Muscle of leg (tissue), 16 donors: ENCODE measurements at places on chromosomes 12 and 14. TPM values are rescaled to one million over a fixed set of nuclear protein-coding genes. Genes with fewer than 3 reads are reported as not detected.

DNA sequence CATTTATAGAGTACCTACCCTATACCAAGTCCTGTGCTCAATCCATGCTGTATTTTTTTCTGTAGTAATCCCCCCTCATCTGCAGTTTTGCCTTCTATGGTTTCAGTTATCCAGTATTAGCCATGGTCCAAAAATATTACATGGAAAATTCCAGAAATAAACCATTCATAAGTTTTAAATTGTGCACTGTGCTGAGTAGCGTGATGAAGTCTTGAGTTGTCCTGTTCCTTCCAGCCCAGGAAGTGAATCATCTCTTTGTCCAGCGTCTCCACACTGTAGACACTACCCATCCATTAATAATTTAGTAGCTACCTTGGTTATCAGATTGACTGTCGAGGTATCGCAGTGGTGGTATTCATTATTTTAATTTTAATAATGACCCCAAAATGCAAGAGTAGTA, 54.2 kb downstream of the SUDS3 start:
- no peak overlapping the region for H3K27ac ChIP-seq
- no peak overlapping the region for H3K4me3 ChIP-seq
- H3K36me3 ChIP-seq = no peaks in the 10 kb centered on the region
- no peaks in the 10 kb centered on the region for H3K4me1 ChIP-seq

DNA sequence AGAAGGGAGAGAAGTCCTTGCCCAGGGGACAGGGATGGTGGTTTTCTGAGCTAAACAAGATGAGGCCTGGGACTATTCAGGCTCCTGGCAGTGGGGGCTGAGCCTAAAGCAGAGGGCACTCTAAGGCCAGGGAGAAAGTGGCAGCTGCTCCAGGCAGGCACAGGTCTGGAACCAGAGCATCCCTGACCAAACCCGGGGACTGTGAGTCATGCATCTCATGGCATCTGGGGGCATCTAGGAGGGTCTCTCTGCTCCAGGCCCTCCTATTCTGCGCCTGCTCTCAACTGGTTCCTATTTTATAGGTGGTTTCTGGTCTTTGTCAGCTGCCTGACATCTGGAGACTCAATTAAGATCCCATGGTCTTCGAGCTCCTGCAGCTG, 11.6 kb downstream of the KRT7 start:
- no peak for DNase-seq
- H3K36me3 ChIP-seq = no peaks in the 10 kb centered on the region
- peaks cover 24% of the 10 kb centered on the region for H3K27me3 ChIP-seq
- no peak overlapping the region for H3K4me3 ChIP-seq
- H3K27ac ChIP-seq = no peak overlapping the region

KRT83 gene
- not detected for total RNA-seq

TMEM30B gene
- total RNA-seq = 3.2 TPM

GRCh38 chr14:37597914-37598746, 2.7 kb downstream of the TTC6 start:
- peaks cover 34% of the 10 kb centered on the region for H3K4me1 ChIP-seq
- H3K36me3 ChIP-seq = no peaks in the 10 kb centered on the region
- H3K27ac ChIP-seq = no peak overlapping the region
- H3K4me3 ChIP-seq = no peak overlapping the region

- H3K36me3 ChIP-seq = no peaks in the 10 kb centered on the region
- no peaks in the 10 kb centered on the region for H3K4me1 ChIP-seq
- DNase-seq = no peak
- H3K27me3 ChIP-seq = no peaks in the 10 kb centered on the region
- H3K27ac ChIP-seq = no peak overlapping the region
Observed at GRCh38 chr12:66092559-66093269, 37.8 kb downstream of the LLPH start.

DYRK4 gene
- total RNA-seq = 30.4 TPM

DNA sequence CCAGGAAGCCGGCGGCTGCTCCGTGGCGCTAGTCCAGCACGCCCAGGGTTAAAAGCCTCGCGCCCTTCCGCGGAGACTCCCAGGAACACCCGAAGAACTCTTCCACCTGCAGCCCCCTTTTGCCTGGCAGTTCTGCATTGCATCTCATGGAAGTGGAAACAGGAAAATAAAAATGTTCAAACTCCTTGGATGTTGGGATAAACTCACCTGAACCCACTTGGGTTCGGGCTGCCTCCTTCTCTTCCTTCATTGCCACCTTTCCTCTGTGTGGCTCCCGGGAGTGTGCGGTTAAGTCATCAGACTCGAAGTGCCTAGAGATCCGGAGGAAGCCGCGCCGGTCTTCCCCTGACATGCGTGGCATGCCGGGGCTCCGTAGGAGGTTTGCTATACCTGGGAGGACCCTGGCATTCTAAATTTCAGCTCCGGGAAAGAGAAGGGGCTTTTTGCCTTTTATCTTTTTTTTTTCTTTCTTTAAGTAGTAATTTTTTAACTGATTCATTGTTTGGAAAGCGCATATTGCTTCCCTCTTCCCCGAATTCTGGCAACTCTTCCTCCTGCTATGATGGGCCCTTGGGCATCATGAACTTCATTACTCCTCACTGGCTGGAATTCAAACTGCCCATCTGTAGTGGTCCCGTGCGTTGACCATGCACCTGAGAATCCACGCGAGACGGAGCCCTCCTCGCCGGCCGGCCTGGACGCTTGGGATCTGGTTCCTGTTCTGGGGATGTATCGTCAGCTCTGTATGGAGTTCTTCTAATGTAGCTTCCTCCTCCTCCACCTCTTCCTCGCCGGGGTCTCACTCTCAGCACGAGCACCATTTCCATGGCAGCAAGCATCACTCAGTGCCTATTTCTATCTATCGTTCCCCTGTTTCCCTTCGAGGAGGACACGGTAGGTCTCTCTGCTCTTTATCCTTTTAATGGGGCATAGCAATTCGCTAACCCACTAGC, 931.4 kb downstream of the DIO2 start:
- H3K36me3 ChIP-seq = no peaks in the 10 kb centered on the region
- H3K27me3 ChIP-seq = peaks cover 41% of the 10 kb centered on the region
- H3K4me1 ChIP-seq = peaks cover 20% of the 10 kb centered on the region
- H3K27ac ChIP-seq = no peak overlapping the region
- peak overlapping the region; percentile 52 for H3K4me3 ChIP-seq

DNA sequence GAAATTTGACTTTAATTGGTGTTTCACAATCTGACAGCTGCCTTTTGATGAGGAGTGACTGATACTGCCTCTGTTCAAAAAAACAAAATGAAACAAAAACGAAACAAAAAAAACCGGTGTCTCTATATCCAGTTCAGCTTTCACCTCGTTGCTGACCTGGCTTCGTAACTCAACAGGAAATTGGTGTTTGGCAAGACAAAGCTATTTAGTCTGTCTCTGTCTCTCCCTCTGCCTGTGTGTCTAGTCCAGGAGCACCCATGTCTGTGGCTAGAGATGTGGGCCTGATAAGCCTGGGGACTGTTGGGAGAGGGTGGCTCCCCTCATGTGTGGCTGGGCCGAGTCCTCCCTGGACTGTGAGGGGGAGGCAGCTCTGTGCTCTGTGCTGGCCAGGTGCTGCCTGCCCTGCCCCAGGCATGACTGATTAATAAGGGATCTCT, 11.3 kb downstream of the CACNA1C start:
- H3K27ac ChIP-seq = no peak overlapping the region
- H3K27me3 ChIP-seq = peaks cover 16% of the 10 kb centered on the region
- H3K4me1 ChIP-seq = peaks cover 3% of the 10 kb centered on the region
- H3K4me3 ChIP-seq = no peak overlapping the region
- no peaks in the 10 kb centered on the region for H3K36me3 ChIP-seq

DNA sequence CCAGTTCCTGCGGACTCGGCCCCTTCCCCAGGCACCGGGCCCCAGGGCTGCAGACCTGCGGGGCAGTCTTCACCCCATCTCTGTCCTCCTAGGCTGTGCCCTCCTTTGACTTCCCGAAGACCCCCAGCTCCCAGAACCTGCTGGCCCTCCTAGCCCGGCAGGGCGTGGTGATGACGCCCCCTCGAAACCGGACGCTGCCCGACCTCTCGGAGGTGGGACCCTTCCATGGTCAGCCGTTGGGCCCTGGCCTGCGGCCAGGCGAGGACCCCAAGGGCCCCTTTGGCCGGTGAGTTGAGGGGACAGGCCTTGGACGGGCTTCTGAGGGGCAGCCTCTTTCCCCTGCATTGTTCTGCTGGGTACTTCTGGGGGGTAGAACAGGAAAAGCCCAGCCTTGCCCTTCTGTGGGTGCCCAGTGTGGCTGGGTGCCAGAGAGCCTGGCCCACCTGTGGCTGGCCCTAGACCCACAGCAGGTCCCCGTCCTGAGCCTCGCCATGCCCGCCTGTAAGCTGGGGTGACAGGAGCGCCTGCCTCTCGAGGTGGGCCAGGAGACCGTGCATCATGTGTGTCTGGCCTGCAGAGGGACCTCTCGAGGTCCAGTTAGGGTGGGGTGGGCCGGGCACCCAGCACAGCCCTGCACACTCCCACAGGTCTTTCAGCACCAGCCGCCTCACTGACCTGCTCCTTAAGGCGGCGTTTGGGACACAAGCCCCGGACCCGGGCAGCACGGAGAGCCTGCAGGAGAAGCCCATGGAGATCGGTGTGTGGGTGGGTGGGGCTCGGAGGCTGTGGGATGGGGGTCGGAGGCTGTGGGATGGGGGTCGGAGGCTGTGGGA, 12.6 kb upstream of the PUS1 start:
- H3K27me3 ChIP-seq = no peaks in the 10 kb centered on the region
- H3K4me1 ChIP-seq = peaks cover 5% of the 10 kb centered on the region
- H3K27ac ChIP-seq = no peak overlapping the region
- DNase-seq = no peak

DNA sequence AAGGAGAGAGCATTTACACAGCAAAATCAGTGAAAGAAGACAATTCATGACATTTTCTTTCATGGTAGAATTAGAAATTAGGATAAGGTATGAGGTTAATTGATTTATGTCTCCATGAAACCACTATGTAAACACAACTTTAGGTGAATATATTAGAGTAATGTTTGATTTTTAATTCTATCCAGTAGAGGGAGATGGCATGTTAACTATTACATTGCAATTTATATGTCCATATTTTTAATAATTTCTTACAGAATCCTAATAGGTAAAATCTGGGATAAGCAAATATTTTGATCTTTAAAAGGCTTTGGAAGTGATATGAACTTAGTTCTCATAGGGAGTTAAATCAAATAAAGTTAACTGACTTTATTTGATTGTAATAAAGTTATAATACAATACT, 373.4 kb upstream of the PDE3A start:
- H3K4me3 ChIP-seq = no peak overlapping the region
- no peaks in the 10 kb centered on the region for H3K27me3 ChIP-seq
- no peaks in the 10 kb centered on the region for H3K4me1 ChIP-seq
- DNase-seq = no peak

- peak within 1 kb of the TSS; percentile 37 for H3K4me3 ChIP-seq
- peaks cover 43% of the 10 kb centered on the region for H3K36me3 ChIP-seq
- peaks cover 16% of the 10 kb centered on the region for H3K4me1 ChIP-seq
- DNase-seq = peak; percentile 93
- H3K27ac ChIP-seq = no peak within 1 kb of the TSS
Observed at GRCh38 chr14:24171422-24172260, at the start of gene REC8. Gene REC8 (plus strand): TSS chr14:24172080. CDS start chr14:24172553, 473 bp downstream.

DNA sequence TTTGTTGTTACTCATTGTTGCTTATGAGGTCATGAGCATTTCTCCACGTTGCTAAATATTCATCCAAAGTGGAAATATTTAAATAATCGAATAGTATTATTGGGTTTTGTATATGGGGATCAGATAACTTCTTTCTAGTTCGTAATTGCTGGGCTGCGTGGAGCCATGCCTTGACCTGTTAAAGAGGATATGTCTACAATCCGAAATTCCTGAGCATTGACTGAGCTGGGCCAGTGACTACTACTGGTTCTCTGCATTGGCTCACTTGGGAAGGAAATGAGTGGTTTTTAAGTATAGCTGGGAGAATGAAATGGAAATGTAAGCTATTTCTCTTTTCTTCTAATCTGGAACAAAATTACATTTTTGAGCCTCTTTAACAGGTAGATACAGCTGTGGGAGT, 163.2 kb downstream of the RPL10L start:
- no peaks in the 10 kb centered on the region for H3K27me3 ChIP-seq
- H3K27ac ChIP-seq = no peak overlapping the region
- H3K4me1 ChIP-seq = no peaks in the 10 kb centered on the region
- H3K36me3 ChIP-seq = no peaks in the 10 kb centered on the region

POU6F1 gene
- 4.6 TPM for total RNA-seq

BEGAIN gene
- total RNA-seq = 2.0 TPM

GRCh38 chr12:65810036-65810435, 14.2 kb upstream of the HMGA2 start:
- no peak overlapping the region for H3K27ac ChIP-seq
- no peaks in the 10 kb centered on the region for H3K27me3 ChIP-seq
- no peaks in the 10 kb centered on the region for H3K36me3 ChIP-seq

DNA sequence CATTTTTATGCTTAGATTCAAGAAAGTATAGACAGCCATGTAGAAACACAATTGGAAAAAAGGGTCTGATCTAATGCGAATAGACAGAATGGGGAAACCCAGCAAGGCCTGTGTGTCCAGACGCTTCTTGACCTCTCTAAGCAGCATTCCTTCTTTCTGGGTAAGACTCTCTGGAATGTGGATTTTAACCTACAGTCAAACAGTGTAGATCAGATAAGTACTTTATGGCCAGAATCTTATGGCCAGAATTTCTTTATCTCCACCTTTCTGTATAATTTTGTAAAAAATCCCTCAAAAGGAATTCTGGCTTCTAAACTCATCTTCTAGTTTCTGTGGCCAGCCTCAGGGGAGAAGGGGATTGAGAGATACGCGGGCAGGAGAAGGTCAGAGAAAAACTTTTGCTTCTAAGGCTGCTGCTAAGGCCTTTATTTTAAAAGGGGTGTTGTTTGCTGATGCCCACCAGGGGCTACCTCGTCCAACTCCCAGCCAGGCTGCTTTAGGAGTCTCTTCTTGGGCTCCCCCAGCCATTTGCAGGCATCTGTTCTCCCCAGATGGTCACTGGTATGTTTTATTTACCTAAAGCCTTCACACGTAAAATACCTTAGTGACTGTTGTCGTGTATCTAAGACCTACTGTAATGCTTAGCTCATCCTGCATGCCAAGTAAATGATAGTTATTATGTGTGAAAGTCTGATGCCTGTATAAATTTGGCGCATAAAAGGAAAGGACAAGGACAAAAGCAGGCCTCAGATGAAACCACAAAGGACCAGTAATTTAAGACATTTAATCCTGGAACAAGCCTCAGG, 68.4 kb downstream of the ANO6 start:
- peak overlapping the region; percentile 6 for H3K27ac ChIP-seq
- no peaks in the 10 kb centered on the region for H3K27me3 ChIP-seq
- H3K4me1 ChIP-seq = peaks cover 7% of the 10 kb centered on the region
- peaks cover 3% of the 10 kb centered on the region for H3K36me3 ChIP-seq
- H3K4me3 ChIP-seq = no peak overlapping the region
- no peak for DNase-seq
